ENCODE measurements at places on chromosomes 2 and 18. TPM values are rescaled to one million over a fixed set of nuclear protein-coding genes. Genes with fewer than 3 reads are reported as not detected.

DNA sequence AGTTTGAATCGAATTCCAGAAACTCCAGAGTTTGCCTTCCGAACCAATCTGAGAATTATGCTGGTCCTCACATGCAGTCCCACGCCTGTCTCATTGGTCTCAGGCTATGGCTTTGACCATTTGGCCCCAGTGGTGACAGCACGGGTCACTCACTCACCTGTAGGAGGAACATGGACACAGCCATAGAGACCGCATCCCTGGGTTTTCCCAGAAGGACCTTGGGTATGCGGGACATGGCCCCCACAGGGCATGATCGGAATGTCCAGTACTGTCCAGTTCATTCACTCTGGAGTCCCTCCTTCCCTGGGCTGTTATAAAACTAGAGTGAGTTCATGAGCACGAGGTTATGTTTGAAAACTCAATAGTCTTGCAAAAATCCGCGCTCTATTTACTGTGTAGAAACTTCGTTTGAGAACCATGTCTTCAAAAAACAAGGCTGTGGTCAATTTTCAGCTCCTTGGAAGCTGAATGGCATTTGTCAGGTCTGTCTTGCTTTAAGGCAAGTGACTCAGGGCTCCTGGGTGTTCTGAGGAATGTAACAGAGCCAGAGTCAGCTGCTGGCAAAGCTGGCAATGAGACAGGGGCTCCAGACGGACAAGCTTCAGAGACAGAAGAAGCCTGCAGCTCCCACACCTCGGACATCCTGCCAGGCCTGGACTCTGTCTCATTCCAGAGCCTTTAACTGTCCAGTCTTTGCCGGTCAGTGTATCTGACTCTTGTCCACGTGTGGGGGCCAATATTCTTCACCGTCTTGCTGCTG, 86.7 kb upstream of the TMEM18 start:
- no peak for DNase-seq

GRCh38 chr2:176455816-176456291, 186.6 kb downstream of the MTX2 start:
- no peak for DNase-seq

Gene CD226
- total RNA-seq = 0.53 TPM

DNA sequence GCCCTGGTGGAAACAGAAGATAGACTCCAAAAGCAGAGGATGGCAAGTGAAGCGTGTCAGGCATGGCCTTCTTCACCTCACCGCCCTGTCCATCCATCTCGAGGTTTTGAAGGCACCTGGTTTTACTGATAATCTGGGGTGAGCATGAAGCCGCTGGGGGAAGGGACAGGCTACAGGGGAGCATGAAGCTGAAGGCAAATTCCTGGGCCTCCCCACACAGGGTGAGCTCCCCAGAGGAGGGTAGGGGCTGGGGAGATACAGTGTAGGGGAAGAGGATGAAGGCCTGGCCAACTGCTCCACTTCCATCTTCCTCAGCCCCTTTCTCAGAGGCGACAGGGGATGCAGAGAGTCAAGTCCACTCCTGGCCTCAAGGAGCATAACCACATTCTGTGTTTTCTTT, 228.3 kb upstream of the SMAD2 start:
- no peak for DNase-seq

GRCh38 chr18:24031916-24032315, 17.4 kb downstream of the TTC39C start:
- DNase-seq = no peak

Gene TMEM198
- total RNA-seq = under 0.01 TPM

GRCh38 chr2:2542316-2542715, 211.2 kb upstream of the MYT1L start:
- DNase-seq = no peak

Gene SCN9A
- total RNA-seq = 14.0 TPM

Gene SERPINB12
- total RNA-seq = 1.4 TPM

DNA sequence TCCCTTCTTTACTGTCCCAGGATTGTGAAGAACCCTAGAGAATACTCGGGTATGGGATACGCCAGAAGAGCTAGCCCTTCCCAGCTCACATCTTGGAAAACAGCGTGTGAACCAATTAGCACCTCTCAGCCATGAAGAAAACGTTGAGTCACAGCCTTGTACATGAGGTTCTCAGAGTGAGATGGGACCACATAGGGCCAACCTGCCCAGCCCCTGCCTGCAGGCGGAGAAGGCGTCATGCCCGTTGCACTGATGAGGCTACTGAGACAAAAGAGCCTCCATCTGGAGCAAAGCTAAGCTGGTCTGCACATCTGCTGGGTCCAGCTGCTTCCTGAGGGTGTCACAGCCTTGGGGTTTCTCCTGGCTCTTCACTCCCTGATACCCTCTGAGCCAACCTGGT, 92.2 kb downstream of the LBH start:
- no peak for DNase-seq

Gene CHRNA1
- total RNA-seq = not detected

DNA sequence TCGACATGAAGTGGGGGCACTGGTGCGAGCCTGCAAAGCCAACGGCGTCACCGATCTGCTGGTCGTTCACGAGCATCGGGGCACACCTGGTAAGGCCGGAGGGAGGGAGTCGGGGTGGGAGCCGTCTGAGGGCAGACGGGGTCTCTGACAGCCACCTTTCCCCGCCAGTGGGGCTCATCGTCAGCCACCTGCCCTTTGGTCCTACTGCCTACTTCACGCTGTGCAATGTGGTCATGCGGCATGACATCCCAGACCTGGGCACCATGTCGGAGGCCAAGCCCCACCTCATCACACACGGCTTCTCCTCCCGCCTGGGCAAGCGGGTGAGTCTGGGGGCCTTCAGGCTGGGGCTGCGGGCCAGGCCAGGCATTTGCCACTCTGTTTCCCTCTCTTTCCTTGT, 2.9 kb downstream of the IMP4 start:
- DNase-seq = no peak

DNA sequence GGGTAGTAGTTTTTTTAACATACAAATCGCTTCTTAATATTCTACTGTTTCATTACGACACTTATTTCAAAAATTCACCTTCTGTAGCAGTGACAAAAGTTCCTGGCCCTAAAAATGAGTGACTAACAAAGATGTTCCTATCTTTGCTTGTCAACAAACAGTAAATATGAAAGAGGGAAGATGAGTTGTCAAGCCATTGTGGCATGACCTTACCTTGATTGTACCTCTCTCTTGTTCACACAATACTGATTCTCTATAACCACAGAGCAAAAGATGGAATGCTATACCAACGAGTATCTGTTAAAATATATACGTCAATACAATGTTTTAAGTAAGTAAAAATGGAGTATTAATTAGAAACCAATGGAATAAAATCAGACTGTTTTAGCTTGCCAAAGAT, 14.7 kb upstream of the GCG start:
- DNase-seq = no peak

Gene CNTNAP5
- total RNA-seq = not detected

Gene ORC4
- total RNA-seq = 32.0 TPM

DNA sequence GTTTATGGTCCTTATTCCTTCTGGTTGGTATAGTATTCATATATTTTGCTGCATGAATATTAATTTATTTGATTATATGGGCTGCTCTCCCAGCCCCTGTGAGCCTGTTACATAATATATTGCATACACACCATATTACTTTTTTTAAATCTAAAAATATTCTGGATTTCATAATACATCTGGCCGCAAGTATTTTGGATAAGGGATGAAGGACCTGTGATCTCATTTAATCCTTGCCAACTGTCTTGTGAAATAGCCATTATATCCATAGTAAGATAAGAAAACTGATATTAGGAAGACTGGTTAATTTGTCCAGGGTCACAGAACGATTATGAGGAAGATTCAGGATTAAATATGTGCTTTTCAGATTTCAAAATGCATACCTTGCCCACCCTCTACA, 433.6 kb downstream of the LPIN1 start:
- no peak for DNase-seq

- peak; percentile 93 for DNase-seq
Observed at GRCh38 chr2:191345788-191346187, 100.6 kb downstream of the MYO1B start.

DNA sequence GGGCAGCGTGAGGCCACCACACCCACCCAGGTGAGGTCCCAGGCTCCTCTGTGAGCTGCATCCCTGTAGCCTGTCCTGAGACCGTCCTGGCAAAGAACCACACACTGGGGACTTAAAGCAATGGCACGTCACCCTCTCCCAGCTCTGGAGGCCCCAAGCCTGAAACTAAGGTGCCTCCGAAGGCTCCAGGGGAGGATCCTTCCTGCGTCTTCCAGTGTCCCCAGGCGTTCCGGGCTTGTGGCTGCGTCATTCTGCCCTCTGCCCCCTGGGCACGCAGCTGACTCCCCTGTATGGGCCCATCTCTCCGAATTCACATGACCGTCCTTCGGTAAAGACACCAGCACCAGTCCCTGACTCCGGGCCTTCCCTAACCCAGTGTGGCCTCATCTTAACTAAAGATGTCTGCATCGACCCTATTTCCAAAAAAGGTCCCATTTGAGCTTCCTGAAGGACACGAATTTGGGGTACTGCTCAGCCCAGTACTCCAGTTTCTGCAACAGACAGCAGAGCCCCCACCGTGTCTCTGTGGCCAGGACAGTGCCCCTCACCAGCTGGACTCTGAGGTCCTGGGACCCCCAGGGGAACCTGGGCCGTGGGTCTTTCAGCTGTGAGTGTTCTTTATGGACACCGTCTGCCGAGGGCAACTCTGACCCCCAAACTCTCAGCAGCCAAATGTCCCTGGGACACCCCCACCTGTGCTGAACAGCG, 75.2 kb upstream of the CTDP1 start:
- no peak for DNase-seq

- DNase-seq = peak; percentile 65
Observed at GRCh38 chr2:190202604-190203003, 117.0 kb downstream of the HIBCH start.

Gene PAX8
- not detected for total RNA-seq

- peak; percentile 67 for DNase-seq
Observed at GRCh38 chr18:74493689-74494088, 2.5 kb upstream of the CNDP2 start.

GRCh38 chr2:67996772-67997527, 65.9 kb downstream of the C1D start:
- DNase-seq = peak; percentile 78

Gene PAX3
- not detected for total RNA-seq

DNA sequence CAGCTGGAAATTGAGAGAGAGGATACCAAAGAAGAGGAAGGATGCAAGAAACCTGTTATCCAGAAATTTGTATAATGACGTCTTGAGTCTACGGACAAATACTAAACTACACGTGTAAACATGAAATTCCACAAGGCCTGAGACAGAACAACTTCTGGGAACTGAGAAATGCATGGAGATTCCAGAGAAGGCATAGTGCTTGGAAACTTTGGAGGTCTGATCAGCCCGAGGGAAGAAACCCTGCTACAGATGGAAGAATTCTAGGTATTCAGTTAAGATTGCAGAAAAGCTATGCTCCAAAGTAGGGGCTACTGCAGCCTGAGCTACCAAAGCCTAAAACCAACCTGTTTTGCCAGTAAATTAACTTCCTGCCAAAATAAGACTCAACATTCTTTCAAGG, 120.4 kb downstream of the PDCL3 start:
- no peak for DNase-seq

DNA sequence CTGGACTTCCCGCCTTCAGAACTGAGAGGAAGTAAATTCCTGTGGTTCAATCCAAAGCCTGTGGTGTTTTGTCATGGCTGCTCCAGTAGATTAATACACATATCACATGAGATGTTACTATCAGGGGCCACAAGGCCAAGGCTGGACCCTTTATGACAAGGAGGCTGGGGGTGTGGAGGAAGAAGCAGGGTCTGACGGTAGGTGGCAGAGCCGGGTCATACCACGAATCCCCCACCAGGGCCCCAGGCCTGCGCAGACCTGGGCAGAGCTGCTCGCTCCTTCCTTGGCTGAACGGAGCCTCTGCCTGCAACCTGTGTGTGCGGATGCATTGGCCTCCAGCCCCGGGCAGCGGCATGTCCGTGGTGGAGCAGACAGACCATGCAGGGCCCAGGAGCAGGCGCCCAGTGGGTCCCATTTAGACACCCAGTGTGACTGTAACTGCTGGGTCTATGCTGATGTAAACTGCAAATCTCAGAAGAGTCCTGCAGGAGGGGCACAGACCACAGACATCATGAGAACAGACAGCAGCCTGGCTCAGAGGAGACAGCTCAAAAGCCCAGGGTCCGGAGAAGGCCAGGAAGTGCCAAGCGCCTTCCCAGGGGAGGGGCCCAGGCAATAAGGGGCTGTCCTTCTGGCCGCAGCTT, 155.2 kb downstream of the PXDN start:
- no peak for DNase-seq

Gene DAPL1
- total RNA-seq = not detected

DNA sequence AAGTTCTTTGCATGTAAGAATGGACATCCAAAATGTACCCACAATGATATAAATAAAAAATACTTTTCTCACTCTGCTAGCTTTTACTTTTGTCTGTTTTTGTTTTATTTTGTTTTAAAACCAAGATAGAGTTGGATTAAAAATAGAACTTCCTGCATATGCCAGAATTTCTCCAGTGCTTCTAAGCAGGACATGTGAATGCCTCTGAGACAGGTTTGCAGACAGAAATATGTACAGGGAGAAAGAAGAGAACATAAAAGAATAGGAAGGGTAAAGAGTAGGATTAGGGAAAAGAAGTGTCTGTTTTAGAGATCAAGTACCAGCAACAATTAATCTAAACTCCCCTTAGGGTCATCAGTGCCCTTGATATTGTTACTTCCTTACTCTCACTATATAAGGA, 114.4 kb downstream of the BMPR2 start:
- no peak for DNase-seq

GRCh38 chr18:11500153-11501122, 109.0 kb upstream of the SLC35G4 start:
- peak; percentile 95 for DNase-seq

DNA sequence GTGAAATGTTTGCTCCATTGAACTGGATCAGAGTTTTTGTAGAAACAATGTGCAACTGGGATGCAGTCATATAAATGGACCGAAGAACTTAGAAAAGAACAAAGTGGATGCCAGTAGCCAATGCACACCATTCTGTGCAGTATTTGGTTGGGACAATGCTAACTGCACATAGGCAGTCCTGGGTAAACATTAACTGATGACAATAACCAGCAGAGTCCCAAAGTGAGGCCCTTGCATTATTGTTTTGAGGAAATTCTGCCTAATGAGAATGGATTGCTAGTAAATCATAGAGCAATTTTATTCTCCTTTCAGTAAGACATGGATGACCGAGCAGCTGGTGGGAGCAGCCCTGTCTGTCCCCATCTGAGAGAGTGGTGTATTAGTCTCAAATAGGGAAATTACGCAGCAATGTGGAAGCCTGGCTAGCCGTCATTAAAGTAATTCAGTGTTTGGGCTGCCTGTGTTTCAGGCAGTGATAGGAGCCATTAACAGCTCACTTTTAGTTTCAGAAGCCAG, 94.9 kb downstream of the KCTD1 start:
- DNase-seq = no peak

GRCh38 chr2:165499131-165499530, 29.6 kb downstream of the CSRNP3 start:
- DNase-seq = no peak

All from bronchial epithelial cell (primary cell).